ENCODE measurements at places on chromosomes 5 and 9.

DNA sequence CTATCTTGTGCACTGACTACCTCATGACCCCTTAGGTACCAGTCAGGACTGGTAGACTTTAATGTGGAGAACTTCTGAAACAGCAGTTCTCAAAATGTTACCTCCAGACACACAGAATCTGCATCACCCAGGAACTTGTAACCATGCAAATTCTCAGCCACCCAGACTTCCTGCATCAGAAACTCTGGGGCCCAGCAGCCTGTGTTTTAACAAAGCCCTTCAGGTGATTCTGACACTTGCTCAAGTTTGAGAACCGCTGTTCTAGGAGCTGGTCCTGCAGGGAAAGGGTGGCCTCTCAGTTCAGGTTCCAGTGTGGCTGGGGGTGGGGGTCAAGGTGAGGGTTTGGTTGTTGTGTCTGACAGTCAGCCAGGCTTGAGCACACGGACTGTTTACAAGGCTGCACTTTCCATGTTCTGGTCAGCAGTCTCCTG, 28.4 kb downstream of the ZFP62 start:
- no peak for DNase-seq

DNA sequence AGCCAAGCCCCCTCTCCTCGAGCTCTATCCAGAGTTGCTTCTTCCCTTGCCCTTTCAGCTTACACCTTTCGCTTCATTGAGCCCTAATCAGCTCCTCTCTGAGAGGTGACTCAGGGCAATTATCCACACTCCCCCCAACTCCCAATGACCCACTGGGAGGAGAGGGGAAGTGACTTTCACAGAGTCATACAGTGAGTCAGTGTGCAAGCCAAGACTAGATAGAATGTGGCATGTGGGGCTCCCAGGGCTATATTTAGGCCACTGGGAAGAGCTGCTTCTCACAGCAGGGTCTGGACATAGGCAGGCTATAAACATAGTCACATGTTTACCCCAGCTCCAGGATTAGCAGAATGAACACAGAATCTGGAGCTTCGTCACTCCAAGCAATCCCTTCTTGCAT, 57.4 kb downstream of the NRG2 start:
- DNase-seq, result no peak

DNA sequence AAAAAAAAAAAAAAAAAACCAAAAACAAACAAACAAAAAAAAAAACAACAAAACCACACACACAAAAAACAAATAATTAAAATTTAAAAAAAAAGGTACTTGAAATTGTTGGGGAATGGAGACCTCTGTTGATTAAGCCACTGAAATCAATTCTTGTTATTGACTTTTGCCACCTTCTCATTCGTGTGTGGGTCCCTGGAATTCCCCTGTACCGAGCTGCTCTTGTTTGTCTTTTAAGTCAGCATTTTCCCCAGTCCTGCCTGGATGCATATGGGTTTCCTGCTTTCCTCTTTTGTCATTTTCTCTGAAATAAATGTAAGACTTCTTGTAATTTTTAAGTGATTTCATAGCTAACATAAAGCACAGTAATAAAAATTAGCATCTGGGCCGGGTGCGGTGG, 45.5 kb downstream of the GPBP1 start:
- no peak for DNase-seq

DNA sequence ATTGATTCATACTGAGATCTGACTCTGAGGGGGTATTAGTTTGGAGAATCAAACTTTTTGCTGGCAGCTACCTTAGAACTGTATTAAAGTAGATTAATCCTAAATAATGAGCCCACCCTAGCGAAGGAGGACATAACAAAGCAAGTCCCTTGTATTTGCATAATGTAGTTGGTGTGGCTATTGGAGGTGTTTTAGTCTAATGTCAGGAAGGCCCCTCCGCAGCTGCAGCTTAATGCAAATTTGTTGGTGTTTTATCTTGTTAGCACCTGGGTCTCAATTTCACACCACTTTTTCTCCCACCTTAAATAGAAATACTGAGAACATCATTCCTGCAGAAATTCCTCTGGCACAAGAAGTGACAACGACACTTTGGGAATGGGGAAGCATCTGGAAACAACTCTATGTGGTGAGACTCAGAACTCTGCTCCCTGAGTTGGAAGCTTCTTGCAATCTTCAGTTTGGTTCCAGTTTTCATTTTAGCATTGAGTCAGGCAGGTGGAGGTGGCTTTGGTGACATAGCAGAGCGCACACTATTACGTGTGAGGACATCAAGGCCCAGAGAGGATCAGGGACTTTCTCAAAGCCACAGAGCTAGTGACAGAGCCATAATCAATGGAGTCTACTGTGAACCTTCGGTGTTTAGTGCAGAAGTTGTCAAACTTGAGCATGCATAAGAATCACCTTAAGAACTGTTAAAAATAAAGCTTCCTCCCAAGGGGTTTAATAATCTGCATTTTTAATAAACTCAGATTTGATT, 33.9 kb downstream of the DOCK2 start:
- DNase-seq, result no peak

DNA sequence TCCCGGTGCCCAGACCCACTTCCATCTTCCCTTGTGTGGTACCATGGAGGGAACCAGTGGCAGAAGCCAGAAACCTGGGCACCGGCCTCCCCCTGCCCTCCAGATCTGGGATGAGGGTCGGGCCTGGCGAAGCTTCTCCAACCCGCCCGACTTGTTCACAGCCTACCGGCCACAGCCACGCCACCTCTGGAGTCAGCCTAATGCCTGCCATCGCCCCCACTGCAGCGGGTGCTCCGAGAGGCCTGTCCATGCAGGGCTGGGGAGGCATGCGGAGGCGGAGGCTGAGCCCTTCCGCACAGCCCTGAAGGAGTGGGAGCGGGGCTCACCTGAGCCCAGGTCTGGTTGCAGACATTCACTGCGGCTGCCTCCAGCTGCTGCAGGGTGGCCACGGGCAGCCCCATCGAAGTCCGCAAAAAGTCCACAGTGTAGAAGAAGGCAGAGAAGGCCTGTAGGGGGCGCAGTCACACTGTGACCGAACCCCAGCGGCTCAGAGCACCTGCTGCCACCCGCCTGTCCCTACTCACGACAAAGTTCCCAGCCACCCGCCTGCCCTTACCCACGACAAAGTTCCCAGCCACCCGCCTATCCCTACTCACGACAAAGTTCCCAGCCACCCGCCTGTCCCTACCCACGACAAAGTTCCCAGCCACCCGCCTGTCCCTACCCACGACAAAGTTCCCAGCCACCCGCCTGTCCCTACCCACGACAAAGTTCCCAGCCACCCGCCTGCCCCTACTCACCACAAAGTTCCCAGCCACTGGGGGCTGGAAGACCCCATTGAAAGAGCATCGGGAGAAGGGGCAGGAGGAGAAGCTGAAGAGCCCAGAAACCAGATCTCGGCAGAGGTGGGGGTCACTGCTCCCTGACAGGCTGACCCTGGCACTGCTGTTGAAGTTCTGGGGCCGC, 3.8 kb upstream of the NPDC1 start:
- DNase-seq, result no peak

DNA sequence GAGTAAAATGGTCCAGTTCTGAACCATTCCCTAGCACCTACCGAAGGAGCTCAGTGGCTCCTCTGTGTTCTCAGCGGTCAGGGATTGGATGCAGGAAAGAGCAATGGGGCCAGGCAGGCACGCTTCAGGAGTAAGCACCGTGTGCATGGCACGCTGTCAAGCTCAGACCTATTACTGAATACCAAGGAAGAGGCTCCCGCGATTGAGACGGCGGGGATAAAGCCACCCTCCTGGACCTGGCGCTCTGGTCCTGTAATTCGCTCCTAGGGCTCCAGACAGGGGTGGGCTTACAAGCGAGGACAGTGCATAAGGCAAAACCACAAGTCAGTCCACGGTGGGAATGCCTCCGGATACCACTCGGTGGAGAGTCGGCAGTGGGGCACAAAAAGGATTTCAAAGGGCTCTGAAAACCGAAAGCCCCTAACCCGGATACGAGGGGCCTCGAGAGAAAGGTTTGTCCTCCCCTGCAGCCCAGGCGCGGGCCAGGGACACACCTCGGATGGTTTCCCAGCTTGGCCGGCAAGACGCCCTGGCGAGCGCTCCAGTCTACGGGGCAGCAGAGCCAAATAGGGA, 988 bp downstream of the OXCT1 start:
- DNase-seq, result no peak

DNA sequence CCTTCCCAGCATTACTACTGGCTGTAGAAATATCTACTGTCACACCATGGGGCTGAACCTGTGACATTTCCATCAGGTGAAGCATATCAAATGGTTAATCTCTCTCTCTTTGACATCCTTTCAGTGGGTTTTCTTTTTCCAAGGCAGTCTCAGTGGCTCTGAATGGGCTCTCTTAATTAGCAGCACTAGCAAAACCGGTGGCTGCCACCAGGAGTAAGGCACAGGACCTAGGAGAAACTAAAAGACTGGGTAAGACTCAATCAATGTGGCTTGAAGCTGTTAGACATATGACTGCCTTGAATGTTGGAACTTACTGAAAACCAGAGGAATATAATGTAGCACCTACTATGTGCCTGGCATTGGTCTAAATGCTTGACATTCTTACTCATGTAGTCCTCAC, 445.0 kb upstream of the KIF2A start:
- no peak for DNase-seq

DNA sequence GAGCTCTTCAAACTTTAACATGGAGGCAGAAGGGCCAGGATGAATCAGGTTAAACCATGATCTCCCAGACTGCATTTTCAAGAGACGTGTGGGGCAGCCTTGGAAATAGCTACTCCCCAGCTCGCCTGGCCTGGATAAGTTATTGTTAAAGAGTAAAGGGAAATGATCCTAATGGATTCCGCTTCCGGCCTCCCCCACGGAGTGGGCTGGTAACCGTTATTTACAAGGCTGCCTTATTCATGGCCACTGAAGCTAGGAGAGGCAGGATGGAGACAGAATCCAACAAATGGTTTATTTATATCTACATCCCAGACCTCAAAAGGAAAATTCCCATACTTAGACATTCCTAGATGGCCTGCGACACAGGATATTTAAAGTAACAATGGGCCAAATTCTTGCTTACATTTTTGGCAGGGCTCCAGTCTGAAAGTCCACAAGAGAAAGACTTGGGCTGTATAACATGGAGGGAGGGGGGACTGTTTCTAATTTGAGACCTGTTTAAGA, 27.9 kb downstream of the SPRY4 start:
- no peak for DNase-seq

DNA sequence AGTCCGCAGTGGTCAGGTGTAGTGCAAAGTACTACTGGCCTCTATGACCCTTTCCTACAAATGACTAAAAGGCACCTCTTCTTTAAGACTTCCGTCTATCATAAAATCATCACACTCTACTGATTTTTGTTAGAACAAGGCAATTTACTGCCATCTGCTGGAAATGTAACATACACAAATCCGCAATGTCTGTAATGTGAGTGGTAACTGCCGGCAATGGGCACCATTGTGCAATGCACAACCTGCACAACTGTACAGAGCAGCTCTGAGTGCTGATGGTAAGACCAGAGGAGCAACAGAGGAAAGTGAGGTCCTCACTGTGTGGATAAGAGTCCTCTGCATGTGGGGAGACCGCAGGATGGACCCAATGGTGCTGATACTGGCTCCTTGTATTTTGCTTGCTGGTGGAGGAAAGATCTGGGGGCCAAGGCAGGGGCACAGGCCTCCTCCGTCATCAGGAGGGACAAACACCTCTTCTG, 103.7 kb downstream of the ATPSCKMT start:
- DNase-seq, result no peak

- DNase-seq, result no peak
These were observed 69.7 kb upstream of the PPP3R2 start for GRCh38 chr9:101664453-101664852.

- no peak for DNase-seq
These were observed 1.4 kb downstream of the PRELID2 start for GRCh38 chr5:145833631-145834200.

DNA sequence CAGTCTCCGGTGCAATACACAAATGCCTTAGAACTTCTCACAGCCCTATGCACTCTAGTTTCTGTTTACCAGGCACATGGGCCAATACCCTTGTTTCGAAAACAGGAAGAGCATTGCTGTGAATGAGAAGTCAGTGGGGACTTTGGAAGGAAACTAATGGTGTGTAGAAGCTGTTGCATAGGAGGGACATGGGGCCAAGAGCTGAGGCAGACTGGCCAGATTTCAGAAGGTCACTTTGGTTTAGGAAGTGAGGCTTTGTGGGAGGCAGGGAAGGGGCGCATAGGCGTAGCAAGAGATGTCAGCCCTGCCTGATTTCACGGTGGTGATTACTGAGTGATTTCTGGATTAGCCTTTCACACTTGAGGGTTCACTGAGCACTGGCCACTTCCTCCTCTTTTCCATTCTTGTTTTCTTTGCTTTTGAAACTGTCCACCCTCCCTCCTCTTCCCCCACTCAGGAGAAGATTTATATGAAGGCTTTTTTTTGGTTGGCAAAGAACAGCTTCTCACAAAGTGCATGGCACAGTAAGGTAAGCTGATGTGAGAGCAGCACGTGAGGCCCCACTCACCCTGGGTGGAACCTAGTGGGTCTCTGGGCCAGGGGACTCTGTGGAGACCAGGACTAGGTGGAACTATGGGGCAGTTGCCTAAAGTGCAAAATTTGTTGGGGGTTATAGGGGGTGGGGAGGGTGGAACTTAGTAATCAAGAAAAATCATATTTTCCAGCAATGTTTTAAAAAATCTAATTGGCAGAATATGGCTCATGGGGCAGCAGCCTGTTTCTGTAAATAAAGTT, 6.1 kb upstream of the TMEM252 start:
- DNase-seq, result no peak

GRCh38 chr5:115898656-115899055, 56.9 kb downstream of the AP3S1 start:
- DNase-seq, result no peak

- no peak for DNase-seq
These were observed 477.6 kb downstream of the ZSWIM6 start for GRCh38 chr5:61809651-61810050.

GRCh38 chr9:123232332-123232731, 36.1 kb downstream of the STRBP start:
- DNase-seq, result no peak

GRCh38 chr5:134177369-134178095, 782 bp upstream of the SKP1 start:
- DNase-seq, result no peak

- no peak for DNase-seq
These were observed at the start of gene PDE8B for GRCh38 chr5:77210091-77210963. PDE8B (plus strand) TSS chr5:77210680; CDS start chr5:77210926, 246 bp downstream.

- DNase-seq, result no peak
These were observed 111.5 kb upstream of the CCDC152 start for GRCh38 chr5:42645138-42645537.

- no peak for DNase-seq
These were observed 231.7 kb downstream of the ARHGAP26 start for GRCh38 chr5:143001764-143002351.

- no peak for DNase-seq
These were observed 49.7 kb downstream of the AHRR start for GRCh38 chr5:370959-371810.

- no peak for DNase-seq
These were observed 122.7 kb upstream of the APC start for GRCh38 chr5:112614986-112615385.

GRCh38 chr5:112968411-112969106, 8.0 kb upstream of the DCP2 start:
- no peak for DNase-seq

DNA sequence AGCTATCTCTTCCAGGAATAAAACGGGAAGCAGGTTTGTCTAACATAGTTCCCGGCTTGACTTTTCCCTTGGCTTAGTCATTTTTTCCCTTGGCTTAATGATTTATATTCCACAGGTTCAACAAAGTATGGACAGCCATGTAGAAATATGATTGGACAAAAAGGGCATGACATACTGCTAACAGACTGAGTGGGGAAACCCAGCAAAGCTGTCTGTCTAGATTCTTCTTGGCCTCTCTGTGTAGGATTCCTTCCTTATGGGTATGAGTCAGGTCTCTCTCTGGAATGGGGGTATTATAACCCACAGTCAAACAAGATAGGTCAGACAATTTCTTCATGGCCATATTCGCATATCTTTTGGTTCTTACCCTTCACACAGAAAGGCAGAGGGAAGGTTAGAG, 5.7 kb upstream of the MTAP start:
- DNase-seq, result no peak
